D721Med (cell line): ENCODE measurements at places on chromosomes 3 and 15.

DNA sequence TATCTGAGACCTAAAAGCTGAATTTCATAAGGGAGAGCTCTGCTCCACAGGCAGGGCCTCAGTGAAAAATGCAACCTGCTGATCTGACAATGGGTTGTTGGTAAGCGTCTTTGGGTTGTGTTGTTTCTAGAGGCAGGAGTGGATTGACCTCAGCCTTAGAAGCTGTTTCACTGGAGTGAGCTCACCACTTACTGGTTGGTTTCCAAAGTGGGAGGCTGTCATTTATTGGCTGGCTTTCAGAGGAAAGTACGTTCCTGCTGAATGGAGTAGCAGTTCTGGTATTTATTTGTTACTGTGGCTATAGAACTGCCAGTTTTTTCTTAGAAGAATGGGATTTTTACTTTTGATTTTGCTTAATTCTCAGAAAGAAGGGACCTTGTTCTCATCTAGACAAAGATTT, 29.3 kb upstream of the COL6A5 start:
- DNase-seq = no peak

GRCh38 chr3:33687406-33688010, 30.5 kb downstream of the CLASP2 start:
- no peak for DNase-seq

- no peak for DNase-seq
These were observed 21.8 kb downstream of the MAP2K5 start for GRCh38 chr15:67564021-67564967.

DNA sequence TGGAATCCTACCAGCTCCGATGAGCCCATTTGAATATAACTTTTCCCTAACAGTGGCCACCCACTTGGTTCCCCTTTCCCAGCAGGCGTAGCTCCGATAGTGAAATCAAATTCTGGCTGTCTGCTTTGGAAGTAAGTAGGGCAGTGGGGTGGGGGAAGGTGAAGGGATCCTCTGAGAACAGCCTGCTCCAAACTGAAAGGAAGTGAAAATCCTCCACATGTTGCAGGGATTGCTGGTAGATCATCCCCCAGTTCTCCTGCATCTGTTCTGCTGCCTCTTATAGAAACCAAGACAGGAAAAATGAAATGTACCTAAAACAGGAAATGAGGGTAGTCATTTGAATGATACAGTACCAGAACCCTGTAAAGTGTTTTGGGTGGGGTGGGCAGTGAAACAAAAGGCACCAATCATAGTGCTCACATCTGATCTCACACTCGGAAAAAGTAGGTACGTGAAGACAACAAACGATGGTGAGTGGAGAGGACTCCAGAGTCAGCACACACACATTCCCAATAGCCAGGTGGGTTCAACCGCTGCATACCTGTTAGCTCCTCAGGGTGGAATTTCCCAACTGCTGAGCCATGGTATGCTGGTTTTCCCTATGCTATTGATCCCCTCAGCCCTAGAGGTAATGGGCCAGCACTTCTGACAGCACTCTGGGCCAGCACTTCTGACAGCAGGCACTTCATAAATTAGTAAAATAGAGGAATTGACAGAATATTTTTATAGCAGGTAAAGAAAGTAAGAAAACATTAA, 304.9 kb upstream of the ADAMTS9 start:
- DNase-seq = no peak

DNA sequence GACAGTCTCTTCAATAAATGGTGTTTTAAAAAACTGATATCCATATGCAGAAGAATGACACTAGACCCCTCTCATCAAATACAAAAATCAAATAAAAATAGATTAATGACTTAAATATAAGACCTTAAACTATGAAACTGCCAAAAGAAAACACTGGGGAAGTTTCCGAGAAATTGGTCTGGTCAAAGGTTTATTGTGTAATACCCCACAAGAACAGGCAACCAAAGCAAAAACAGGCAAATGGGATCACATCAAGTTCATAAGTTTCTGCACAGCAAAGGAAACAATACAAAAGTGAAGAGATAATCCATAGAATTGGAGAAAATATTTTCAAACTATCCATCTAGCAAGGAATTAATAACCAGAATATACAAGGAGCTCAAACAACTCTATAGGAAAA, 126.2 kb downstream of the GOLIM4 start:
- DNase-seq = no peak

- no peak for DNase-seq
These were observed 4.3 kb downstream of the ATP6V1A start for GRCh38 chr3:113751141-113751540.

GRCh38 chr3:77190374-77190773, 150.5 kb downstream of the ROBO2 start:
- DNase-seq = no peak
